ENCODE measurements at places on chromosomes 13 and 19.

GRCh38 chr13:23629566-23630272, 59.5 kb downstream of the TNFRSF19 start:
- no peak for DNase-seq

DNA sequence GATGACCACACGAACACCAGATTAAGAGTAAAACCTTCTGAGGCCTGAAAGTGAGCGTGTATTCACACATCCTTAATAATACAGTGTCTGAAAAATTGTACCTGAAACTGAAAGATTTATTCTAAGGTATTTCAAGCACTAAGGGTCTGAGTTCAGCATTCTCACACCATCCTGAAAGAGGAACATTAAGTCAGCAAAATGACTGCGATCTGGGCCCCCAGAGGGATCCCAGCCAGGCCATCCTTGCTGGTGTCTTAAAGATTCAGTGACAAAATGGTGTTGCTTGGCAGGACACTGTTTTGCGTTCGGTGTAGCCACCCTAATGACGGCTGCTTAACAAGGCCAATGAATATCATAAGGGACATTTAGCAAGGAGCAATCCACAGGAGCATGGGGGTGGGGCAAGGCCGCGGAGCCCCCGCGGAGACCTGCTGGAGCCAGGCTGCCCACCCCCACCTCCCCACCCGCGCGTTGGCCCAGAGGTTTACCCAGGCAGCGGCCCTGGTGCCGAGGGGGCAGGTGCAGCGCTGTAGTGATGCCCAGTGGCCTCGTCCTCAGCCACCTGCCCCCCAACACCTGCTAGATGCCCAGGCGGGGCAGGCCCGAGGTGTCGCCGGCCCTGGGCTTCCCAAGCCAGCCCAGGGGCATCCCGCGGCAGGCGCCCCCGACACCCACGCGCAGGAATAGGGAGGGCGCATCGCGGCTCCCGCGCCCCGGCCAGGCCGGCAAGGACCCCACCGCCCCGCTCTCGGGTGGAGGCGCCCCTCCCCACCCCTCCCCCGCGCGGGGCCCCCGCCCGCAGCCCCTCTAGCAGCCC, 742 bp downstream of the NALCN start:
- no peak for DNase-seq

GRCh38 chr19:964761-965694, 19.1 kb upstream of the WDR18 start:
- DNase-seq = no peak

GRCh38 chr13:27104606-27105005, 67.0 kb downstream of the USP12 start:
- no peak for DNase-seq

DNA sequence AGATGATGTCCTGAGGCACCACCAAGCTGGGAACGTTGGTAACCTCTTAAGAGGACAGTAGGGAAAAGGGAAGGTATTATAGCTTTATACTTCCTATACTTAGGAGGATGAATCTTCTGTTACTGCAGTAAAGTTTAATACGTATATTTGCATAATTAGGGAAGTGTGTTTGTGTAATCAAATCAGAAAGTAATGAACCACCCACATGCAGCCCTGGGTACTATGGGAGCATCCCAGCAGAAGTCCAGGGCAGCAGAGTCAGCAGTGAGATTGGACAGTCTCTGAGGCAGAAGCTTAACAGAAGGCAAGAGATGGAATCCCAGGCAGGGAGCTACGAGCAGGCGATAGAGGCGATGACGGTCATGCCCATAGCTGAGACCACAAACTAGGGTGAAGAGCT, 12.5 kb downstream of the SAFB start:
- no peak for DNase-seq

GRCh38 chr13:51605698-51606097, 21.4 kb downstream of the WDFY2 start:
- DNase-seq = no peak

- no peak for DNase-seq
These were observed 73.5 kb upstream of the PCDH17 start for GRCh38 chr13:57558051-57558467.

DNA sequence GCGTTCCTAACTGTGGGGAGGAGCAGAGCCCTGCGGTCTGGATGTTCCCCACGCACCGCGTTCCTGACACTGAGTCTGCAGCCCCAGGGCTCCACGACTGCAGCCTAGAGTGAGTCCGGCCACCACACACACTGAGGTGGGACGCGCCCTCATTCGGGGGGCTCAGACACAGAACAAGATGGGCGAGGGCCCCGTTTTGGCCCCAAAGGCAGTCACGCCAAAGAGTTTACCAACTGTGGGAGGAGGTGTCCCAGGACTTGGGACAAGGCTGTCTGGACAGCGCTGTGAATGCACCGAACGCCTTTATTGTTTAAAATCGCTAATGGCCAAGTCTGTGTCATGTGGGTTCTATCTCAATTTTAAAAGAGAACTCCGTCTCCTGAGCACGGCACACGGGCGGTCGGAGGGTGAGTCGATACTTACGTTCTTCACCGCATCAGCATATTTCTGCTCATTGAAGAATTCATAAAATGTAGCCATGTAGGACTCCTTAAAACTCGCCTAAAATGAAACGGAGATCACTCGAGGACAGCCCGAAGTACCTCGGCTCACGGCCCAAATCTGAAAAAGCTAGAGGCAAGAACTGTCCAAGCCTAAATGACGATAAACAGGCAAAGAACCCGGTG, 35.2 kb upstream of the C13orf46 start:
- DNase-seq = no peak

DNA sequence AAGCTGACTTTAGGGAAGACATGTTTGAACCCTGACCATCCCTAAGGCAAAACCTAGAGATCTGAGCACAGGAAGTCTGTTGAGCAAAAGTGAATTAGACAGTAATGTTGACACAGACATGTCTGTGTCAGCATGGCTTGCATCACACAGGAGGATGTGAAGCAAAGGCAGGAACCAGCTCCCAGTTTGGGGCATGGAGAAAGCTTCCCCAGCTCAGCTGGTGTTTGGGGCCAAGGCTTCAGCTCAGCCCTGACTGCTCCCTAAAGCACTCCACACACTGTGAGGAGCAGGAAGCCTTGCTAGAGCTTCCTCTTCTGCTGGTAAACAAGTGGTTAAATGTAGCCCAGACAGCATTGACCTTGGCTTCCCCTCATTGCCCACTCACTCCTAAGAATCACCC, 153.8 kb upstream of the UBL3 start:
- DNase-seq = no peak

DNA sequence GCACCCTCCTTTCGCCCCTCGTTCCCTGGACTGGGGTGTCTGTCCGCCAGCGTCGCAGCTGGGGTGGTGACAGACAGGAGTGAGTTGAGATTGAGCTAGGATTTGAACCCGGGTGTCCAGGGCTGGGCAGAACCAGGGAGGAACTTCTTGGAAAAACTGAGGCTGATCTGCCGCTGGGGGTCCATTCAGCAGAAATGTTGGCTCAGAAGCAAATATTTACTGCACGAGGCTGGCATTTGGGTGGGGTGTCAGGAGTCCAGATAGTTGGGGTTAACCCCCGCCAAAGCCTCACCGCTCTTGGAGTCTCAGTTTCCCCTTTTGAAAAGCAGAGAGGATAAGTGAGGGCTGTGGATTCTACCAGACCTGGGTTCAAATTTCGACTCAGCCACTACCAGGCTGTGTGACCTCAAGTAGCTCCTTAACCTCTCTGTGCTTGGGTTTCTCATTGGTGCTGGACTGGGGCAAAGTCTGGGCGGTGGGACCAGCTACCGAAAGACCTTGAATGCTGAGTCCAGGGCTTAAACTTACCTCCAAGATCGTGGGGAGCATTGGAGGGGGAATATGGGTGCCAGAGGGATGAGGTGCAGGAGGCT, 20.9 kb downstream of the MAST3 start:
- DNase-seq = no peak

DNA sequence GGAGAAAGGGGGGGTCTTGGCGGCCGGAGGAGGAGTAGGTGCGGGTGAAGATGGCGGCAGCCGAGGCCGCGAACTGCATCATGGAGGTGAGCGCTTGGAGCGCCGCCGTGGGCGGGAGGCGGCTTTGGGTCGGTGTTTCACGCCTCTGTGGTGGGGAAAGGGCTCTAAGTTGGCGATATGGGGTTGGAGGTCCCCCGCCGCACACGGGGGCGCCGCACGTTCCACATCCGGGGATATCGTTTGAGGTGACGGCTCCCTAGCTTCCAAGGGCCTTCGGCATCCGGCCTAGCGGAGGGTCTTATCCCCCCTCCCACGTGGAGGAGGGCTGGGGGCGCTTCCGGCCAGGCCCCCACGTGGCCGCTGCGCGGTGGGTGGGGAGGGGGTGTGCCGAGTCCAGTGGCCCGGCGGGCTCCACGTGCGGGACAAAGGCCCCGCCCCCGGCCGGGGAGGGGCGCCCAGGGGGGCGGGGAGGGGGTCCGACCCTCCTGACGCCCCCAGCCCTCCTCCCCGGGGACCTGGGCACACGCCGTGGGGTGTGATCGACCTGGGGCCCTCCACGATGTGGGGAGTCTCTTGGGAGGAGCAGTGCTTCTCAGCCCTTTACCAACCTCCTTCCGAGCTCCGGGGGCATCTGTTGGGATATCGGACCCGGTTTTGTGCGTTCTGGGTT, at the start of gene PRMT1:
Gene PRMT1 (plus strand): TSS at position 41 of the 670 bp plus-strand sequence. CDS start 10 bp downstream, at position 51.
- DNase-seq = peak; percentile 49

GRCh38 chr13:38641164-38641948, 45.5 kb upstream of the FREM2 start:
- DNase-seq = no peak

DNA sequence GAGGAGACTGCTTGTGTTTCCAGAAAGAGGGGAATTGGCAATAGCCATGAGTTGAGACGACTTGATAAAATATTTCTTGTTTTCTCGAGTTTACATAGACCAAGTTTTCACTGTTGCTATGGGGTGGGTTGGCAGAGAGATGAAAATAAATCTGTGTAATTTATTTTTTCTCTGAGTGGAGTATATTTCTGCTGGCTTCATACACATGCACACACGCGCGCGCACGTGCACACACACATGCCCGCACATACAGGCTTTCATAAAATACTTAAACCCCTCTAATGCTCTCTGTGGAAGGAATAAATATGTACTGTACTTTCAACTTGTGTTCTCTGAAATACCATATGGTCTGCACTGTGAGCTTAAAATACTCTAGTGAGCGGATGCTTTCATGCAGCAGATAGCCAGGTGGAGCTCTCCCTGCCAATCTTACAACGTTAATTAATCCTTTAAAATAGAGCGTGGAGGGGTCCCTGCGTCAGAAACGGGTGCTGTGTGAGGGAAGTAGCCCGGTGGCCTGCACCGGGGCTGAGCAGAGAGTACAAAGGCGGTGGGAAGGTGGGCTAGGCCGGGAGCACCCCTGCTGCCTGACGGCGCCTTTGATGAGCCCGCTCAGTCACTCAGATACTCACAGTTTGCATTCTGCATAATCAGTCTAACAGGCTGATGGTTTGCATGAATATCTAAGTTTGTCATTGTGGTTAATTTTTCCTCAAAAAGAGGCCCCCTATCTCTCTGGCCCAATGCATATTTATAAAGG, 44.1 kb downstream of the CCNE1 start:
- no peak for DNase-seq

- no peak for DNase-seq
These were observed 30.9 kb downstream of the LAMP1 start for GRCh38 chr13:113327766-113328471.

DNA sequence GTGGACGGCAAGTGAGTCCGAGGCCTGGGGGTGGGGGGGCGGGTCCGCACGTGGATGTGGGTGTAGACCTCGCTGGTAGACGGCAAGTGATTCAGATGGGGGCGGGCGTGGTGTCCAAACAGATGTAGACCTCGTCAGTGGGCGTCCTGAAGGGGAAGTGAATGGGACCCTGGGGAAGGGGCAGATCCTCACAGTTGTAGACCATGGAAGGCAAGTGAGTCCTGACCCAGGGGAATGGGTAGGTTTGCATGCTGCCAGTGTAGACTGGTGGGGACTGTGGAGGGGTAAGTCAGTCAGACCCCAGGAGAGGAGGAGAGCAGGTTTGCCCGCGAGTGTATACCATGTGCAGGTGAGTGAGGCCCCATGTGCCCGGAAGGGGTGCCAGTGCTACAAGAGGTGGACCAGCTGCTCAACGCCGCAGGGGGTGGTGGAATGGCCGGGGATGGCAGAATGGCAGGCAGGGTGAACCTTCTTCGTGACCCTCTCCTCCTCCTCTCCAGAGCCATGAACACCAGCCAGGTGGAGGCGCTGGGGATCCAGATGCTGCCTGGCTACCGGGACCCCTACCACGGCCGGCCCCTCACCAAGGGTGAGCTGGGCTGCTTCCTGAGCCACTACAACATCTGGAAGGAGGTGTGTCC, 22.1 kb downstream of the COLGALT1 start:
- no peak for DNase-seq

- DNase-seq = no peak
These were observed 6.6 kb upstream of the GIPC1 start for GRCh38 chr19:14502334-14503092.

DNA sequence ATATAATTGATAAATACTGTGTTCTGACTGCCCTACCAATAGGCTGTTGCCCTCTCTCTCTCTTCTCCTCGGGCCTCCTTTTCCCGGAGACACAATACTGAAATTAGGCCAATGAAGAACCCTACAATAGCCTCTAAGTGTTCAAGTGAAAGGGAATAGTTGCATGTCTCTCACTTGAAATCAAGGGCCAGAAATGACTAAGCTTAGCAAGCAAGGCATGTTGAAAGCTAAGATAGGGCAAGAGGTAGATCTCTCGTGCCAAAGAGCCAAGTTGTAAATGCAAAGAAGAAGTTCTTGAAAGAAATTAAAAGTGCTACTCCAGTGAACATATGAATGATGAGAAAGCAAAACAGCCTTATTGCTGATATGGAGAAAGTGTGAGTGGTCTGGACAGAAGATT, 13.3 kb downstream of the KATNAL1 start:
- no peak for DNase-seq

GRCh38 chr13:53445686-53446085, 417.1 kb downstream of the OLFM4 start:
- no peak for DNase-seq

GRCh38 chr13:97130190-97130589, 91.9 kb upstream of the MBNL2 start:
- no peak for DNase-seq

DNA sequence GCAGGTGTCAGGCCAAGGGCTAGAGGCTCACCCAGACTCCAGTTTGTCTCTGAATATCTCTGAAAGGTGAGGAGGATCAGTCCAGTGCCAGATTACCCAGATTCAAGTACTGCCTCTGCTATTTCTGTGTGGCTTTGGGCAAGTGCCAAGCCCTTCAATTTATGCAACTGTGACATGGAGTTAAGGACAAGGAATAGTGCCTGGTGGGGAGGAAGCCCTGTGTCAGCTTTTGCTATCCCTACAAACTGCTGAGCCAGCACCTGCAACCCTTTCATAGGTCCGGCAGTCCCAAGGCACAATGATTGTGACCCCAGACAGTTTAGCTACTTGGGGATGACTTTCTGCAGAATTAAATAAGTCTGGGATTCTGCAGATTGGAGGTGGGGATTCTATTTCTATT, 123.0 kb downstream of the KL start:
- DNase-seq = no peak

- no peak for DNase-seq
These were observed 7.6 kb downstream of the TPRX1 start for GRCh38 chr19:47796785-47797184.

DNA sequence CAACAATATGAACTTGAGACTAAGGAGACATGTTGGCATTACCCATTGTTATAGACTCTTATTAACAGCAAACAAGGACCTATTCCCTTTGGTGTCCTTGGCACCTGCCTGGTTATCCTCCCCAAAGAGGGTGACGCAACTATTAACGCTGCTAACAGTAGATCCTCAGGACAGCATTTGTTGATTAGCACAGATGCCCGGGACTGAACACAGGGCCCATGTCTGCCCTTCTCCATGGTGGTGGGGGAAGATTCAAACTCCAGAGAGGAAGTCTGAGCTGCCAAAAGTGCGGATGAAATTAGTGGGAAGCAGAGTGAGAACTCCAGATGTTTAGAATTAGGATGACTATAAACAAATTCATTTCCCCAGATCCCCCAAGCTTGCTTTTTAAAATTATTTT, 101.2 kb upstream of the RAP2A start:
- DNase-seq = no peak
